ENCODE measurements at places on chromosomes 2 and 18.

DNA sequence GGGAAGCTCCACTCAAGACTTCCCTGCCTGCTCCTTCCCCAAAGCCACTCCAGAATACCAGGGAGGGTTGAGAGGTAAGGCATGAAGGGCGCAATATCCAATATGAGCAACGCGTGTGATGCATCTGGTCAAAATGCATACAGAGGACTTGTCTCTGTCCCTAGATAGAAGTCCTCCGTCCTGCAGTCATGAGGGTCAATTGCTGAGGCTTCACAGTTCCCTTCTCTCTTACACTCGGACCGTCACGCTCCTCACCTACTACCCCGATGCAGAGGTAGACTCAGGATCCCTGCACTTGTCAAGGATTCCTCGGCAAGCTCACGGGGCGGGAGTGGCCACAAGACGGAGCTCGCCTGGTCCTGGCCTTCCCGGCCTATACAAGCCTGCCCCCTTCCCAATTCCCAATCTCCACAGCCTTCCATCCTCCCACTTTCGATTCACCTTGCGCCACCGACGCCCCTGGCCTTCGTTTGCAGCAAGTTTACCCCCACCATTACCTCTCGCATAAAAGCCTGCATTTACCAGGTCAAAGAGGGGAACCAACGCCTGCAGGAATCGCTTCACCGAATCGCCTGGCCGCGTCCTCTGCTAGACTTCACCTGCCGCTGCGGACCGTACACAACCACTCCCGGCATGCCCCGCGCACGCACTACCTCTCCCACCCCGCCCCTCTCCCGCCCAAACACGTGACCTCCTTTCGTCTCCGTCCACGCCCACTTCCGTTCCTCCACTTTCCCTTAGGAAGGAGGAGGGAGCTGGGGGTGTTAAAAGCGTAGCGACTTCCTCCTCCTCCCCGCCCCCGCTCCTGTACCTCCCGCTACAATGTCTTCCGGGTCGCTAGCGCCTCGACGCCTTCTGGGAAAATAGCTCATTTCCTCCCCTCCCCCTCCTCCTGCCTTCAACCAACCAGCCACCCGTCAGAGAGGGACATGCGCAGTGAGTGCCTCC, at the start of gene ORC4:
Gene ORC4, minus strand, starts transcription at position 627 of the 948 bp plus-strand sequence. CDS start 44,779 bp downstream, outside the sequence.
- DNase-seq = peak; percentile 100

DNA sequence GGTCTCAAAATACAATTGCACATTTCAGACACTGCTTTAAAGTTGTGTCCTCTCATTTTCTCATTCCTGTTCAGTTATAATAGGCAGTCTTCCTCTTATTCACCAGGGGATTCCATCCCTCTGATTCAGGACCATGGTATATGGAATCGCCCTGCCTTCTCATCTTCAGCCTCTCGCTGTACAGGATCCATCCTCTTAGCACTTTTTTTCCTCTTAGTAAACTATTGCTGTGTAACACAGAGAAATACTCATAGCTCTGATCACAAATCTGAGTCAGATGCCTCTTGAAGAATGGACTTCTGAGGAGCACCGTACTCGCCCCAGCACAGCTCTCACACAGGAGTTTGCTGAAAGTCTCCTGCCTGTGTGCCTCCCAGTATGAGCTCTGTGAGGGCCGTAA, 11.3 kb downstream of the RMP24 start:
- peak; percentile 87 for DNase-seq

- peak; percentile 65 for DNase-seq
Observed at GRCh38 chr2:223837287-223838061, at the start of gene AP1S3. Gene AP1S3 (minus strand): TSS chr2:223837582. CDS start chr2:223837450, 132 bp downstream.

- peak; percentile 93 for DNase-seq
Observed at GRCh38 chr2:189285962-189286645, 106.5 kb upstream of the COL5A2 start.

DNA sequence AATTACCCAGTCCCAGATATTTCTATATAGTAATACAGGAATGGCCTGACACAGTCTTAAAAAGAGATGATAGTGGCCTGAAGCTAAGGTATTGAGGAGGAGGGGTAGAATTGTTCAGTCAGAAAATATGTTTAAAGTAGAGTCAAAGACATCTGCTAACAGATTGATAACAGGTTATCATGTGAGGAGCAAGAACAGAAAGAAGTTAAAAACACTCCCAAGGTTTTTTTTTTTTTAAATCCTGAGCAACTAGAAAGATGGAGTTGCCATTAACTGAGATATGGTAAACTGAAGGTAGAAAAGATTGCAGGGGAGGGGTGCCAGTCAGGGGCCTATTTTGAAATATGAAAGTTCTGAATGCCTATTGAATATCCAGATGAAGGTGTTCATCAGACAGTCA, 43.1 kb downstream of the SP3 start:
- DNase-seq = no peak

GRCh38 chr2:134406311-134406710, 152.4 kb downstream of the MGAT5 start:
- DNase-seq = no peak

- peak; percentile 48 for DNase-seq
Observed at GRCh38 chr2:37500031-37500430, 155.6 kb downstream of the QPCT start.

DNA sequence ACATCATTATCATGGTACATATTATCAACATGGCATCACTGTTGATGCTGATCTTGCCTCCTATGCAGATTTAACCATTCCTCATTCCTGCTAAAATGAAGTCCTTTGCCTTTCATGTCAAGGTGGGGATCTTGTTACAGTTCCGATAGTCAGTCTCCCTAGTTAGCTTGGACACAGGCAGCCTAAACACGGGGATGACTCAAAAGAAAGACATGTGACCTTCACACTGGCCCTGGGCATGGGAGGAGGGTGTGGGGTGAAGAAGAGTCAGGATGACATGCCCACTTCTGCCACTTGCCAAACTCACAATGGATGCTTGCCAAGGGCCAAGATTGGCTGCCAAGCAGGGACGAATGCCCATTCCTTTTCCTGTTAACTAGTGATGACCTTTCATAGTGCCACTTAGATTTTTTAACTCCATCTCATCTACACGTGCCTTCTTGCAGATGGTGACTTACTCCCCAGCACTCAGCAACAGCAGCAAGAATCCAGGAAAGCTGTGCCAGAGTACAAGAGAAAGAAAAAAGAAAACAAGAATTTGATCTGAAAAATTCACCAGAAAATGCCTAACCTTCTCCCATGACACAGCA, 13.9 kb upstream of the SLC1A4 start:
- peak; percentile 88 for DNase-seq

DNA sequence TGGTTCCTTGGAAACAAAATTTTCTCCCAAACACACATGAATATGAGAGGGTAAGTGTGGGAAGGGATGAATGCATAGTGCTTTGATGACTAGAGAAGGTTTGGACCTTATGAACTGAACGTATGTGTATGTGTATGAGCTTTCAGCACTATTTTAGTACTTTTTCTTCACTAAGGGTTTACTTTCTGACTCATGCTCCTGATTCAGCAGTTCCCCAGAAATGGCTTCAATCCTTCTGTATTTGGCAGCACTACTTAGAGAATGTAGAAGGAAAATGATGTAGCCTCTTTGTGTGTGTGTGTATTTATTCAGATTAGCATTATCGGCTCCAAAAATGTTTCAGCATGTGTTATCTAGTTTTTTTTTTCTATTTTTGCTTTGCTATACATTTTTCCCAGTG, 22.2 kb downstream of the KCNJ3 start:
- DNase-seq = no peak

DNA sequence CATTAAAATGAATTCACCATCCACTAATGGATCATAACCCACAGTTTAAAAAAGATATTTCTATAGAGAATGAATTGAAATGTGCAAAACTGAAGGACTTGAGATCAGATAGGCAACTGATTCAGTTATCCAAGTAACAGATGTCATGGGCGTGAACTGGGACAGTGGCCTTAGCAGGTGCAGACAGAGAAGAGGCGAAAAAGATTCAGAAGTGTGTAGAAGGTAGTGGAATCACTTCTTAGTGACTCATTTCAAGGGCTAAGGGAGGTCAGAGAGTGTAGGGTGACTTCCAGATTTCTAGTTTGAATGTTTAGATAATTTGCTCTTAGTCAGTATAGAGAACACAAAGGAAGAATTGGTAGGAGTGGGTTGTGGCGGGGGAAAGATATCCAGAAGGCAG, 79.7 kb downstream of the EHBP1 start:
- peak; percentile 25 for DNase-seq

GRCh38 chr2:239372835-239373234, 28.0 kb downstream of the HDAC4 start:
- DNase-seq = no peak

GRCh38 chr2:25453199-25453905, 111.6 kb upstream of the DNMT3A start:
- DNase-seq = peak; percentile 2

GRCh38 chr2:135494917-135495316, 36.1 kb downstream of the ZRANB3 start:
- DNase-seq = no peak

DNA sequence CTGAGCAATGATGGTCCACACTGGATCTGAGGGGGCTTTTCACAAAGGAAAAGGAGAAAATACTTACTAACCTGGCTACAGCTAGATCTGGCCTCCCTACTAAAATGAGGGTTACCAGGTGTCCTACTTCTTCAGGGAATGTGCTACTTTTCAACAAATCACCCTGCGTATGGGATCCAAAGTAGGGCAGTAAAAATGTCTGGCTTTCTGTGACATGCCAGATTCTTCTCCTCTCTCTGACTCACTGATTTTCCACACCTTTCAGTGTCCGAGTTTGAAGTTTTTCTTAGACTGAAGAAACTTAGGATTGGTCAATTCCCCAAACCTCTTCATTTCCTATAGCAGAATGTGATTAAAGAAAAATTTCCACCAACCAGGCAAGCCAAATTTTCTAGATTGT, 71.2 kb downstream of the SLC8A1 start:
- no peak for DNase-seq

DNA sequence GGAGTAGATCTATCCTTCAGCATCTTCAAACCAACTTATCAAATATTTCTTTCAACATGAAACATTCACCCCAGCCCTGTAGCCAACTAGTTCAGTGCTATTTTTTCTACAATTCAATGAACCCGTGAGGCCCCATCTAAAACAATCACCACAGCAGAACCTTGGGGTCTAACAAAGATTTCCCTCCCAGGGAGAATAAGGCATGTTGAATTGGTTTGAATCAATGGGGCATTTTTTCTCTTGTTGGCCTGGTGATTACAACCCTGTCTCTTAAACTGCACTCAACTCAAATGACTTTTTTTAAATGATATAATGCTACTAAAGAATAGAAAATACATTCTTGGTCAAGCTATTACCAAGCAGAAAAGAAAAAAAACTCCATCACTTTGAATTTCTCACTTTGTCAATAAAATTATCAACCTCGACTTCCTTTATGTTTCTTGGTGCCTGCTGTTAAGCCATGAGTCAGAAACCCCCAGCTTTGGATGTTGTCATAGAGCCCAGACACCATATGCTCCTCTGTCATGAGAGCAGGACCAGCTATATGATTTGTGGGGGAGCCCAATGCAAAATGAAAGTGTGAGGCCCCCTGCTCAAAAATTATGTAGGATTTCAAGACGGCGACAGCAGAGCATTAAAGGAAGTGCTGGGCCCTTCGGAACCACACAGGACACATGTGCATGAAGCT, 282.4 kb downstream of the MEIS1 start:
- DNase-seq = peak; percentile 28

DNA sequence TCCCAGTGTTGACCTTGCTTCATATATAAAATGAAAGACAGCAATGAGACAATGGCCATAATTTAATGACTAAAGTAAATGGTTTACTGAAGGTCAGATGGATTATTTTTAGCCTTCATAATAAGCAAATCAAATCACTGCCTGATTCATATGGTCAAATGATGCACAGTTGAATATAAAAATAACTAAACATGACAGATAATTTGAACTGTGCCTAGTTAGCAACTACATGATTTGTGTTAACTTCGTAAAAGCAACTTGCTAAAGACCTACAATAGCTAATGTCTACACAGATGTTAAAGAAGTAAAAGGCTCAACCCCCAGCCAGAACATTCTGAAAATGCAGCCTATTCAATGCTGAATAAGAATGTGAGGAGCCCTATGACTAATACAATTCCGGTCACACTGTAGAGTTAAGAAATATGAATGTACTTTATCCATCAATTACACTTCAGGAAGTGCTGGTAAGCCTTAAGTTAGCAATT, 590.8 kb upstream of the CDH2 start:
- peak; percentile 71 for DNase-seq

DNA sequence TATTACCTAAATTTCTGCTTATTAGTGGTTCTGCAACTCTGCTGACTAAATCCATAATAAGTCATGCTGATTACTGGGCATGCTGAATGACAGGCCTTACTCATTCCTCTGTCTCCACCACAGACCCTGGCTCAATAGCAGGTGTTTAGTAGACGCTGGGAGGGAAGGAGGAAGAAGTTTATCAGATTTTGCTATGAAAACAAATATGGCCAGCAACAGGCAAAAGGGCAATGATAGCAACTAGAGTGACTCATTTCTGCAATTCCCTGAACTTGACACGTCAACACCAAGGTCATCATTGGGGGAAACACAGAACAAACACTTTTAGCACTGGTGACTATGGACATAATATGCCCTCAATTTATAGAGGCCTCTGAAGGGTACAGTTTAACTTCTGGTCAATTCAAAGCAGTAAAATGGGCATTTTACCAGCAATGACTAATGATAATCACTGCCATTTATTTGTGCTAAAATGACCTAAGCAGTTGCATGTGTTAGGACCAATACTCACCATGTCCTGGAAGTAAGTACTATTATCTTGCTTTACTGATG, 35.2 kb downstream of the TMEM163 start:
- peak; percentile 6 for DNase-seq

DNA sequence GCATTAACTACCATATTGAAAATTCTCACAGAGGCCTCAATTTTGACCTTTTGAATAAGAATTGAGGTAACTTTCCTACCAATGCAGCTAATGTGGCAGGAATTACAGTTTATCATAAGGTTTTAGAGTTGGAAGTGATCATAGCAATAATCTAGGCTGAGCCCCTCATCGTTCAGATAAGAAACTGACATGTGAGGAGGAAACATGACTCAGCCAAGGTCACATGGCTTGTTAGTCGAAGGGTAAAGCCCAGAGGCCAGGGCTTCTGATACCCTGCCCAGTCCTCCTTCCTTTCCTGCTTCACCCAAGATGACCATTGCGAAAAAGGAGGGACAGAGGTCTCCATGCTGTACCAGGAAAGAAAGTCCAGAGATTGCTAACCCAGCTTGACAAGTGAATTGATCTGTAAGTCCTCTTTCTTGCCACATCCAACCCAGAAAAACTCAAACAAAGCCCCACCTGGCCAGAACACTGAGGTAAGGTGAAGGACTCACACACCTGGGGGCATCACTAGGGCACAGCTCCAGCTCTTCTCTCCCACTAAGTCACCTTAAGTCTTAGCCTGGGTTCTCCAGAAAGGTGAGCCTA, 174.8 kb downstream of the EN1 start:
- DNase-seq = peak; percentile 29

DNA sequence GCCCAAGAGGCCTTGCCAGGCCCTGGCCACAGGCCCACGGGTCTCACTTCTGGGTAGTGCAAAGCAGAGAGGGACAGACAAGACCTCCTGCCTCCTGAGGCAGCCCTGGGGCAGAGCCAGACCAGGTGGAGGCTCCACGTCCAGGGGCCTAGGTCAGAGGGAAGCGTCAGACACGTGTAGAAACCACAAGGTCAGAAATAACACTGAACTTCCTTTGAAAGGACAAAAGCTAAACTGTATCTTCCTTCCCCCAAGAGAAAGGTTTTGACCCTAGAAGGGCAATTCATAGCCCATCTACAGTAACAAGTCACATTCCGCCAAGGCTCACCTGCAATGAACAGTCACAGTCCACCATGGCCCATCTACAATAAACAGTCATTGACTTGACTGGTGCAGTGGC, 17.9 kb downstream of the SDC1 start:
- DNase-seq = no peak

- DNase-seq = no peak
Observed at GRCh38 chr18:26618135-26618534, 69.8 kb upstream of the KCTD1 start.

- no peak for DNase-seq
Observed at GRCh38 chr2:182625814-182626213, 90.2 kb upstream of the DNAJC10 start.
